ELR (cell line): ENCODE measurements at places on chromosomes 7 and 10.

- DNase-seq = peak; percentile 13
These were observed 36.3 kb downstream of the ABCB1 start for GRCh38 chr7:87564296-87564963.

DNA sequence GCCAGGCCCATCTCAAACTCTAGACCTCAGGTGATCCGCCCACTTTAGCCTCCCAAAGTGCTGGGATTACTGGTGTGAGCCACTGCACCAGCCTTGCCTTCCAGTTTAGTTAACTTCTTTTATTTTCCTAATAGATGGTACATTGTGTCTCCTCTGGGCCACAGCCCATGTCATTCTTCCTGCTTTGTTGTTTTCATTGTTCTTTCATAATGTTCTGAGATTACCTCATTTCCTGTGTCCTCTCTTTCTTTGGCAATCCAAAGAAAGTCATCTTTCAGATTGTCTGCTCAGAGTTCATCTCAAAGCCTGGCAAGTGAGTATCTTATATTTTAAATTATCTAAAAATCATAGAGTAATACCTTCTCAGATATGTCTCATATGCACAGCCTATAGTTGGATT, at the start of gene OLAH:
TSS of gene OLAH (plus strand) at position 270 of the 400 bp plus-strand sequence. CDS start 3,346 bp downstream, outside the sequence.
- DNase-seq = peak; percentile 38

DNA sequence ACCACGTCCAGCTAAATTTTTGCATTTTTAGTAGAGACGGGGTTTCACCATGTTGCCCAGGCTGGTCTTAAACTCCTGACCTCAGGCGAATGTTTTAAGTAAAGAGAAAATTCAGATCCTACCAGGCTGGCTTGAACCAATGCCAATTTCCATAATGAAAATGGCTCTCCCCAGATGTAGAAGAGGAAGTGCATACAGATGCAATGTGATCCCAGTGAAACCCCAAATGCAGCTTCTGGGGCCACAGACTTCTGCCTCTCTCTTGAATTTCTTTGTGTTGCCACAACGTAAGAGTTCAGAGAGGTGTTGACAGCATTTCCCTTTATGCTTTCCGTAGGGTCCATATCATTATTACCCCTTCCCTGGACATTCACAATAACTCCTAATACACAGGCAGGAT, 29.6 kb upstream of the GOT1 start:
- DNase-seq = no peak

GRCh38 chr7:136183981-136184380, 206.8 kb upstream of the MTPN start:
- peak; percentile 24 for DNase-seq

DNA sequence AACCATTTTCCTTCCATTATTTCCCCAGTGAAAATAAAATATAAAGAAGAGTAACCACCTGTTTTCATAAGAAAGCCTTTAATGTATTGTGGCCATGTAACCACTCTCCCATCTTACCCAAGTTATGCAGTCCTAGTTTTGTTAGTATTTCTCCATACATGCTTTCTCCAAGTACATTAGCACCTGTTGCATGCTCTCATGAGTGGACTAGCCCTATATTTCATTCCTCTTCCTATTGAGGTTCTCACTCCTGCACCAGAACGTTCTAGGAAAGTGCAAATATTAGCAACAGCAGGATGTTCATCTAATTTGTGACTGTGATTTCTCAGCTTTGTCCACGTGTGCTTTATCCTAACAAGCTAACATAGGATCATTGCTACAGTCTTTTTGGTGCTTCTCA, 155.1 kb upstream of the NPVF start:
- DNase-seq = no peak

- DNase-seq = peak; percentile 74
These were observed 5.4 kb upstream of the SPACDR start for GRCh38 chr7:100469227-100470044.

- DNase-seq = no peak
These were observed 32.8 kb upstream of the ZNF365 start for GRCh38 chr10:62341419-62341818.

DNA sequence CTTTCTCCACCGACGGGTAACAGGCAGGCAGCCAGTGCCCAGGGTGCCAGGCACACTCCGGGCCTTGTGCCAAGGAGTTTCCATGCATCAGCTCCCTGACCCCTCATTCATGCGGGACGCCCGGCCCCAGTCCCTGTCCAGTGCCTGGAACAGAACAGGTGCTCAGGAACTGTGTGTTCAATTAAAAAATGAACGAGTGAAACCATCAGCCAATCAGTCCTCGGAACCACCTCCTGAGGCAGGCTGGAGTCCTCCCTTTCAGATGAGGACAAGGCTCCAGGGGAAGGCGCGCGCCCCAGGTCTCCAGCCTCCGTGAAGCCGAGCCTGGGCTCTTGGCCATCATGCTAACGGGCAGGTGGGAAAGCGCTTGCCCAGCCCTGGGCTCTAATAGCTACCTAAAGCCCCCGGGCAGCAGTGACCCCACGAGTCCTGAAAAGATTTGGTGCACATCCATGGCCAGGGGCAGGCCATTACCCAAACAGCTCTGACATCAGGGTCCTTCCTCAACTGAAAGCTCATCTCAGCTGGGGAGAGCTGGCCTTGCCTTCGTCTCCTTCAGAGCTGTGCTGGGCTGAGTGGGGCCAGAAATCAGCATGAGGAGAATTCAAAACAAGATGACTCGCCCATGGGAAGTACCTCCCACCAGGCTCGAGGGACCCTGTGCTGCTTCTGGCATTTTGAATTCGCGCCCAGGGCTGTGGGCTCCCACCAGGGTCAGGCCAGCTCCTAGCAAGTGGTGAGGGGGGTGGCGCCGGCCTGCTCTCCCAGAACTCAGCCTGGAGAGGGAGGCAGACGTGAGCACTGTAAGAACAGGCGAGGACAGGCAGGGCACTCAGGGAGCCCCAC, 200.5 kb downstream of the MAD1L1 start:
- DNase-seq = peak; percentile 11

DNA sequence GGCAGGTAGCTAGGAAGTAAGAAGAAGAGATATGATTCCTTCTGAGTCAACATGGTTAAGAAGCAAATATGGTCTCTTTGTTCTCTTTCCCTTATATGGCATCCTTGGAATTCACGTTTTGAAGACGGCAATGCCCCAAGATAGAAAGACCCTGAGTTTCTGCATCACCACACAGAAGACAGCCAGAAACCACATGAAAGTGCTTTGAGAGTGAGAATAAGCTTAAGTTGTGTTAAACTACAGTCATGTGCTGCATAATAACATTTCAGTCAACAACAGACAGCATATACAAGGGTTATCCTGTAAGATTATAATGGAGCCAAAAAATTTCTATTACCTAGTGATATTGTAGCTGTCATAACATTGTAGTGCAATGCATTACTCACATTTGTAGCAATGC, 89.9 kb upstream of the STEAP1 start:
- no peak for DNase-seq

GRCh38 chr10:115029452-115030375, 63.5 kb upstream of the ATRNL1 start:
- DNase-seq = no peak

GRCh38 chr10:121305066-121305465, 293.2 kb downstream of the FGFR2 start:
- no peak for DNase-seq

- peak; percentile 40 for DNase-seq
These were observed 43.6 kb upstream of the CARD11 start for GRCh38 chr7:3087243-3087755.

DNA sequence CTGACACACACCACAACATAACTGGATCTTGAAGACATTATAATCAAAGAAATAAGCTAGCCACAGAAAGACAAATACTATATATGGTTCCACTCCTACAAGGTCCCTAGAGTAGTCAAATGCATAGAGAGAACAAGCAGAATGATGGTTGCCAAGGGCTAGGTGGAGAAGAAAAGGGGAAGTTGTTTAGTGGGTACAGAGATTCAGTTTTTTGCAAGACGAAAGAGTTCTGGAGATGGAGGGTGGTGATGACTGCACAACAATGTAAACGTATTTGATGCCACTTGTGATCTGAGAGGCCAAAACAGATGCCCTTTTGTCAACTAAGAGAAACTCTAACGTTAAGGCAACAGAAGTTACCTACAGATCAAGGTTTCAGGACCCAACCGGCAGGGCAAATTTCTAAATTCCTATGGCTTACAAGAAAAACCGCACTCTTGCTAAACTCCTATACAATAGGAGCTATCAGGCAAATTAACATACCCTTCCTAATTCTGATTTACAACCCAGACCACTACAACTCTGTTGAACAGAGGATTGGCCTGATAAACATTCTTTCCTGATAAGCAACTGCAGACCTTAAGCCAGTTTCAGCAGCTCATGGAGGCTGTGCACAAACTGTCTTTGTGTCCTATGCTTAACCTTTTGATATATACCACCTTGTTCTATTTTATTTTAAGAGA, 69.0 kb downstream of the FAM107B start:
- DNase-seq = no peak

GRCh38 chr10:89121764-89122020, 85.4 kb downstream of the CH25H start:
- DNase-seq = no peak

DNA sequence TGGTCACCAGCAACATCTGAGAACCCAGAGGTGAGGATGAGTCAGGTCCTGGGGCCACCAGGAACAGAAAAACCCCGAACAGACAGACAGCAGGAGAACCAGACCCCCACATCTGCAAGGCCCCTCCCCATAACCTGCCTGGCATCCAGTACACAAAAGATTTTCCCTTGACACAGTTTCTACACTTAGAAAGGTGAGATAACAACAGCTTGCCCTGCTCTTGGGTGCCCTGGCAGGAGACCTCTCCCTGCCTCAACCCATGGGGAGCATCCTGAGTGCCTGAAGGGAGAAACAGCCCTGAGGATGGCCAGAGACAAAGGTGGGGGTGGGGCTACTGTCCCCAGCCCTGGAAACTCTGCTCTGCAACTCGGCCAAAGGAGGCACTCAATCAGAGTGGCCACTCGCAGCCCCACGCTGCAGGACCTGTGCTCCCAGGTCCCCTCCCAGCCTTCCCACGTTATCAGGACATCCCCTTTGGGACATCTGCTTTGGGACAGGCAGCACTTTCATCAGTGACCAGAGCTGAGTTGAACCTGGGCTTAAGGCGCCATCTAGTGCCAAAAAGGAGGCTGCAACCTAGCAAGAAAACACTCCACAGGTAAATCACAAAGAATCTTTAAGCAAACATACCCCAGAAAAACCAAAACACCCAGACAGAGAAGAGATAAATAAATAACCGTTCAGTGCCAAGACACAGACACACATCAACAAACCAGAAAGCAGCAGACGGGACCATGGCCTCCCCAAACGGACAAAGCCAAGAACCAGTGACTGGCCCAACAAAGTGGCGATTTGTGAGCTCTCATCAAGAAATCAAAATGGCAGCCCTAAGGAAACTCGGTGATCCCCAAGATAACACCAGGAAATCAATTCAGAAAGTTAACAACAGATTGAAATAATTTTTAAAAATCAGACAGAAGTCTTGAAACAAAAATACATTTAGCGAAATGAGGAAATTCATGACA, 233.7 kb downstream of the PTPRN2 start:
- no peak for DNase-seq

DNA sequence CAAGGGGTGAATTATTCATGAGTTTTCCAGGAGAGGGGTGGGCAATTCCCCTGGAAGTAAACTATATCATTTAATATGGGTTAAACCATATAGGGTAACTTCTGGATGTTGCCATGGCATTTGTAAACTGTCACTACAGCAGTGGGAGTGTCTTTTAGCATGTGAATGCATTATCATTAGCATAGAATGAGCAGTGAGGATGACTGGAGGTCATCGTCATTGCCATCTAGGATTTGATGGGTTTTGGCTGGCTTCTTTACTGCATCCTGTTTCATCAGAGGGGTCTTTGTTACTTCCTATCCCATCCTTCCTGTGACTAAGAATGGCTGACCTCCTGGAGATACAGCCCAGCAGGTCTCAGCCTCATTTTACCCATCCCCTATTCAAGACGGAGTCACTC, 139.5 kb upstream of the PRKCQ start:
- no peak for DNase-seq

GRCh38 chr10:62671104-62671503, 133.4 kb upstream of the ADO start:
- DNase-seq = no peak

DNA sequence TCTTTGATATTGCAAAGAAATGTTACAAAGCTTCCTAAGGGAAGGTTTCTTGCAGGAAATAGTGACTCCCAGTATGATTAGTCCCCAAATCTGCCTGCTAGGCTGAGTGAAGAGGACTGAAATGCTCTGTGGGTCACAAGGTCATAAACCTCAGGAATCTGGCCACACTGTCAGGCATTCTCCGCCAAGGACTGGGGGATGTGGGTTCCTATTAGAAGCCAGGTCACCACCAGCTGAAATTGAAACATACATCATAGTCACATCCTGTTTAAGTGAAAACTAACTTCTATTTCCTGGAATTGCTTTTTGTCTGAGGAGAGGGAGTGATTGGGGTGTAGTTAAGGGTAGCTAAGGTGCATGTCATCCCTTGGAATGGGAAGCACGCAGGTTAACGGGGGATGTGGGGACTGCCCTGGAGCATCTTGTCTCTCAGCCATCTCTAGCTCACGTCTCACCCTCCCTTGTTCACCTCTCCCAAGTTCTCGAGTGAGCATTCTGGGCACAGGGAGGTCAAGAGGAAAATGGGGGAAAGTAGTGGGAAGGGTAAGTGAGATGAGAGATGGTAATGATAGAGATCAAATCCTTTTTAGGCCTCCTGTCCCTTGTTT, 12.0 kb upstream of the GSAP start:
- DNase-seq = peak; percentile 97

DNA sequence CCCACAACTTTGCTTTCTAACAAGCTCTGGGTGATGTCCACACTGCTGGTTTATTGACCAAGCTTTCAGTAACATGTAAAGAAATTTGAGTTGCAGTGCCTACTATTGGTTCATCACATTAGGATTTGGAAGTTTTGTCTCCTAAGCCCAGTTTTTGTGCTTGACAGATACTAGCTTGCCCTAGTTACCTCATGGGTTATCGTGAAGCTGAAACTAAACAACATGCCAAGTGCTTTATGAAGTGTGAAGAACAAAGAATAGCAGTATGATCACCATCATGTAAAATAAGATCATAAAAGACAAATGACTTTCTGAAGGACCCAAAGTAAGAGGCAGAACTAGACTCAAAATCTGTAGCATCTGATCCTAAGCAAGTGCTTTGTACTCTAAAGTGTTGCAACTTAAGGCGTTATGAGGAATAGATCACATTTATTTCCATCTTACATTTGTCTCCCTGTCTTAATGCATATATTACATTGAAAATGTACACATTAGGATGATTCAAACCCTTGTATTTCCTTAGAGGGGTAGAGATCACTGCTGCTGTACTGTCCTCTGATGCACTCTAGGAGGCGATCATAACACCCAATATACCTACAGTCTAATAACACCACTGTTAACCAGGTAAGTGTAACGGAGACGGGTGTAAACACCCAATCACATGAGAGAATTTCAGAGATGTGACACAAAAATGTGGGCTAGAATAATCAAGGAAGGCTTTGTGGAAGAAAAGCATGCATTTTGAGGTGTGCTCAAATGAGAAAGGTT, 71.3 kb downstream of the NRCAM start:
- no peak for DNase-seq
